ENCODE measurements at places on chromosomes 12 and 14.

DNA sequence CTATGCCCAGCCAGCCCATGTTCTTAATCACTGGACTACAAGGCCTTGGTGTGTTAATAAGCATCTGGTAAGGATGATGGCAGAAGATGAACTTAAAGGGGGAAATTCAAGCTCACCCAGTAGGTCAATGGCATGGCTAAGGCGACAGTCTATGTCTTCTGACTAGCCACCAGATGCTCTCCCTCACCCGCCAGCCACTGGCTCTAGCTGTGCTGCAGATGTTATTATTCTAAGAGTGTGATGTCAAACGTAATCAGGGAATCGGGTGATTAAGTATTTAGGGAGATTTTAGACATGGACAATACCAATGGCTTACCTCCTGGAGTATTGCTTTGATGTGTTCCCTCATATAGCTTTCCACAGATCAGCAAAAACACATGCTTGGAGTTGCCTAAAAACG lies 39.2 kb upstream of the MAX start:
- no peak overlapping the region for H3K27ac ChIP-seq
- H3K36me3 ChIP-seq: no peaks in the 10 kb centered on the region
- peaks cover 4% of the 10 kb centered on the region for H3K4me1 ChIP-seq
- no peak overlapping the region for H3K4me3 ChIP-seq
- DNase-seq: no peak
- H3K27me3 ChIP-seq: peaks cover 20% of the 10 kb centered on the region

GRCh38 chr14:77376771-77377501 lies at the start of the genes SAMD15 and TMED8:
SAMD15 (plus strand) TSS chr14:77377379; CDS start chr14:77377419, 40 bp downstream.
TMED8 (minus strand) TSS chr14:77377094; CDS start chr14:77377053, 41 bp downstream.
- H3K36me3 ChIP-seq: no peaks in the 10 kb centered on the region
- peak; percentile 98 for DNase-seq
- peak within 1 kb of the TSS; percentile 83 for H3K27ac ChIP-seq
- H3K27me3 ChIP-seq: no peaks in the 10 kb centered on the region
- peaks cover 23% of the 10 kb centered on the region for H3K4me1 ChIP-seq

- DNase-seq: no peak
- H3K27ac ChIP-seq: no peak overlapping the region
- no peaks in the 10 kb centered on the region for H3K4me1 ChIP-seq
- no peaks in the 10 kb centered on the region for H3K36me3 ChIP-seq
- H3K27me3 ChIP-seq: no peaks in the 10 kb centered on the region
Observed at GRCh38 chr12:87603727-87604126, 425.5 kb downstream of the C12orf50 start.

DNA sequence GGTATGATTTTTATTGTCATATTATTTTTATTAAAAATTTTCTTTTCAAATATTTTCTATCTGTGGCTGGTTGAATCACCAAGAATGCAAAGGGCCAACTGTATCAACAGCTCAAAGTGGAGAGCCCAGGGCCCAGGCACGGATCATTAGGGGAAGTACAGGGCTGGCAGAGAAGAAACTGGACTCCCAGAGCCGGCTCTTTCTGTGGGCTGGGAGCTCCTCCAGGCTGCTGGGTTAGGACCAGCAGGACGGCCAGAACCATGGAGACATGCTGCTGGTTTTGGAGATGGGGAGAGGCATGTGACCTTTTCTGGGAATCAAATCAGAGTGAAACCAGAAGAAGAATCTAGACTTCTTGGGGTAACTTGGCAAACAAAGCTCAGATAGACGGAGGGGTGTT lies 220.5 kb downstream of the CACNA1C start:
- no peaks in the 10 kb centered on the region for H3K27me3 ChIP-seq
- no peak overlapping the region for H3K4me3 ChIP-seq
- H3K4me1 ChIP-seq: peaks cover 32% of the 10 kb centered on the region
- H3K36me3 ChIP-seq: no peaks in the 10 kb centered on the region
- DNase-seq: peak; percentile 94
- H3K27ac ChIP-seq: peak overlapping the region; percentile 58
